ENCODE measurements at places on chromosomes 5 and 9.

DNA sequence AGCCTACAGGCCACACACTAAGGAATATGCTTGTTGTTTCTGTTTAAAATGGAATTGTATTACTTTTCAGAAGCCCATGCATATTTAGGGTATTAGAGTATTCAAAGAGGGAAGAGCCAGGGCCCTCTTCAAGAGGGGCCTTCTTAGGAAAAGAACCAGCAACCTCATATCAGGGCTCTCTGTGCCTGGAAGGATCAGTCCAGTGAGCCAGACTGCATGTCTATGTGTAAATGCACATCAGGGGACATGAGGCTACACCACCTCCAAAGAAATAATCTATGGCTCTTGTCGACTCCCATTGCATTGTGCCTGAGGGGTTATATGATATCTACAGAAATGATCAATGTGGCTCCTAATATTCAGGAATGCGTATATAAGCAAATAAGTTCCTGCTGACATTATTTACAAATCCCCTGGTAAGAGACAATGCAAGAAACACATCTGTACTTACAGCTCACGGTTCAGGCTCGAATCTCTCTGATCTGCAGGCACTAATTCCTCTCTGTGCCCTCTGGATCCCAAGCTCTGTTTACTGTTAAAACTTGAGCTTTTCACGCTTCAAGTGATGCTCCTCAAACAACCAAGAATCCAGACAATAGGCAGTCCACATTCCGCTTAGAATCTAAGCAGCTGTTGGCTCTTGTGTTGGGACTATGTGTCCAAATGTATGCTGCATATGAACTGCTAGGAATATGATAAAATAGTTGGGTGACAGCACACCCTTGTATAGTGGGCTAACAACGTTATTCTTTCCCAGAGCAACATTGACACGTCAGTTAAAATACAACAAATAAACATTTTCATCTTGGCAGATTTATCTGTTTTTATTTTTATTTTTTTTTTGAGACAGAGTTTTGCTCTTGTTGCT lies 150.2 kb upstream of the KLF9 start:
- peak; percentile 66 for DNase-seq

DNA sequence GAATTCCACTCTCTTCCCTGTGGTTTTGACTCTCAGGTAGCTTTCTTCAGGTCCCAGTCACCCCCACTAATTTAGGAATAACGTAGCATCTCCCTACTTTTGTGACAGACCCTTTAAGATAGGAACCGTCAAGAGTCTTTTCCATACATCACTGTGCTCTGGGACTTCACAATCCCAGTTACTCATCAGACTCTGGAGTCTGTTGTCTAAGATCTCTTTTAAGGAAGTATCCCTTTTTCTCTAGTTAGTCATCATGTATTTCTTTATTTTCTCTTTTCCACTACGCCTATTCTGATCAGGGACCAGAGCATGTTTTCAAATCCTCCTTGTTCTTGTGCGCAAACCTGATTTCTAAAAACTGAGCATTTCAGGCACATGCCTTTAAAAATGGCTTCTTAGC lies 143.0 kb downstream of the GOLPH3 start:
- no peak for DNase-seq

DNA sequence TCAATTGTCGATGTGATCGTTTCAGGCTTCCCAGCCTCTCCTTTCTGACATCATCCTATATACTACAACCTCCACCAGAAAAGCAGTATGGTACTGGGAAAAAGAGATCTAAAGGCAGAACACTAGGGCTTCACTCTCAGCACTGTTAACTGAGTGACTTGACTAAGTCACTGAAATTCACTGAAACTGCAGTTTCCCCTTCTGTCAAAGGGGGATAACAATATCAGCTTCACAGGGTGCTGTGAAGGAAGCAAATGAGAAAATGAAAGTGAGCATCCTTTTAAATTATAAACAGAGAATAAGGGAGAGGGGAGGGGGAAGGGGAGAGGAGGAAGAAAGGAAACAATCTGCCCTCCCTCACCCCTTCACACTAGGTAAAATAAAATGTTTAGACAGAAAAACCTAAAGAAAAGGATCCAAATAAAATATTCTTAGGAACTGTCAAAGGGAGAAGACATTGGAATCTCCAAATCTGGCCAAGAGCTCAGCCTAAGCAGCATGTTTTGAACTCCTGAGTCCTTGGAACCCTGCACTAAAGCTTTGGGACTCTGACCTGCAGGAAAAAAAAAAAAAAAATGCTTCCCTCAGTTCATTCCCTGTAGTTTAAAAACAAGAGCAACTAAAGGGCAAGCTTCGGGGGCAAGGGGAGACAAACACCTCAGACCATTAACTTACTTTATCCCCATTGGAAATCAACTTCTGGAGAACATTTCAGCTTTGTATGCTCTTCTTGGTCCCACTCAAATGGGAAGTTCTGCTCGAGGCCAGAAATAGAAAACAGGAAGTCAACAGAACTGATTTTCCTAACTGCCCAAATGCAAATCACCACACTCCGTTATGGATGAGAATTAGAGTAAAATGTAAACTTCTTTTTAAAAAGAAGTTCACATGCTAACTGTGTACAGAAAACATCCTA lies 178.3 kb downstream of the DEPDC1B start:
- no peak for DNase-seq

GRCh38 chr9:8534828-8535227 lies 735.2 kb upstream of the DMAC1 start:
- DNase-seq, result no peak

DNA sequence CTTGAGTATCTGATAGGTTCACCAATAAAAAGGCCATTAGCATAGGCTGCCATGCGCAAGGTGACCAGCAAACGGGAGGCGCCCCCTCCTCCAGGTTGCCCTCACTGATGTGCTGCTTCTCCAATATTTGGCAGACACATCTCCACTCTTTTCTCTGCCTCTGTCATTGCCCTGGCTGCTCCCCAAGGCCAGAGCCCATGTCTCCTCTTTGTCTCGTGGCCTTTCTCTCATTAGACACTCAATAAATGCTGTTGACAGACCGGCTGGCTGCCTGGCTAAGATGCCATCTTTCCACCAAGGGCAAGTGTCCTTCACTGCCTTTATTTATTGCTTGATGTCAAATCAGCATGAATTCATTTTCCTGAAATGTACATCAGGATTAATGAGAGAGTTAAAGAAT lies 404.0 kb upstream of the KIF2A start:
- no peak for DNase-seq

GRCh38 chr5:54900984-54901725 lies 84.2 kb downstream of the ESM1 start:
- no peak for DNase-seq

- DNase-seq, result no peak
These were observed 51.3 kb upstream of the PITX1 start for GRCh38 chr5:135085133-135085935.

DNA sequence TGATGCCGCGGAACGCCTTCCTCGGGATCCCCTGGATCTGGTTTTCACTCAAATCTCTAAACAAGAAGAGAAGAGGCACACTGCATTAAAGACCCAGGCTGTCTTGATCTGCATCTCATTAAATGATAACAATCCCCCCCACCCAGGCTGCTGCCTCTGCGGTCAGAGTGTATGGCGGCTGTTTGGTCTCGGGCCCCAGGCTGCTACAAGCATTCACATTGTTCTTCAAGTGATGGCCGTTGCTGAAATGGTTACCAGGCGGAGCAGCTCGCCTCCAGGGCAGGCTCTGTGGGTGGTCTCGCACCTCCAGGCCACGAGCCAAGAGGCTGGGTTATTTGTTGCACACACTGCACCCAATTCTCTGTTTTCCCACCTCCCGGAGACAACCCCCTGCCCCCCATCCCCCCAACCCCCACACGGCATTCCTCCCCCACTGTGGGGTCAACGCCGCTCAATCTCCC lies 304.1 kb upstream of the PANK3 start:
- DNase-seq, result no peak

GRCh38 chr5:154783774-154784460 lies 28.7 kb downstream of the LARP1 start:
- DNase-seq, result no peak

DNA sequence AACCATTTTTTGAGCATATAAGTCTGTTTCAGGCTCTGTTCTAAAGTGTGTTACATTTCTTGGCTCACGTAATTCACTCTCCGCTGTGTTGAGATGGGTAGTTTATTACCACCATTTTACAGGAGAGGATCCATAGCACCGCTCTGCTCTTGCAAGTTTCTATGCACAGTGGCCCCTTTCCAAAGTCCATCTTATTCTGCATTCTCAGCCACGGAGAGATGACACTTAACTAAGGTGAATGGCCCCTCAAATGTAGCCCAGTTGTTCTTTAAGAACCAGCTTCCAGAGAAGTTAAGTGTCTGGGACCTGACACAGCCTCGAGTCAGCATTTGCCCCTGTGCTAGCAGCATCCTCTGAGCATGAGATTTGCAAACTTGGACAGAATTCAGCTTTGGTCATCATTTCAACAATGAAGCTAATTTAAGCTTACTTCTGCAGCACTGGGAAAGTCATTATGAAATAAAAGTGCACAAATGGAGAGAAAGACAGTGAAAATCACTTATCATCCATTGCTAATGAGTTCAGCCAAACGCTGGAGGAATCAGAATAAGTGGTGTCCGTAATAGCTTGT lies 61.9 kb downstream of the FAM78A start:
- no peak for DNase-seq

DNA sequence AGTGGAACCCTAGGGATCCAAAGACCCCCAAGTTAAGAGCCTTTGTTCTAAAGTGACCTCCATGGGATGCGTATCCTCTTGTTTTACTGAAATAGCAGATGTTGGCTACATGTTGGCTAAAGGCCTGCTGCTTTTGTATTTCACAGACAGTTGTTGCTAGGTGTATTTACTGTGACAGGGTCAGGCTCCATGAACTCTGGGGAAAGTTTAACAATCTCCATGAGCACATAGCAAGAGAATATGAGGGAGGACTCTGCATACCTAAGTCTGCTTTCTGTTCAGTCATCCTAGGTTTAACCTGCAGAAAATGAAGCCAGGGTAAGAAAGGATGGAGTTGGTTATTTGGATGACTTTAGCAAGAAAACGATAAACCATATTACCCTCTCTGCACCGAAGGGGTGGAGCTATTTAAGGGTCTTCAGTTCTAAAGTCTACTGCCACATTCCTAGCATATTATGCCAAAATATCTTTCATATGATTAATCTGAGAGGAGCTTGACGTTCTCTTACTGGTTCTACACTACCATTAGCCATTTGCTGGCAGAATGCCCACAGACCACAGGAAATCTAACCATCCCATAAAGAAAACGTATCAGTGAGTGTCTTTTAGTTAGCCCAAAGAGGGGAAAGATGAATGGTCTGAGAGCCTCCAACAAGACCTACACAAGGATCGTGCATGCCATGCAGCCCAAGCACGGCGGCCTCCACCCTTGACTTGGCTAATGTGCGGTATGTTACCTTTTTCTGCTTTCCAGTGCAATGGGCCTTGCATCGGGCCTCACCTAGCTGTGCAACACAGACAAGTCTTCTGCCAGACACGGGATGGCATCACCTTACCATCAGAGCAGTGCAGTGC lies 127.8 kb downstream of the SAXO1 start:
- DNase-seq, result no peak

DNA sequence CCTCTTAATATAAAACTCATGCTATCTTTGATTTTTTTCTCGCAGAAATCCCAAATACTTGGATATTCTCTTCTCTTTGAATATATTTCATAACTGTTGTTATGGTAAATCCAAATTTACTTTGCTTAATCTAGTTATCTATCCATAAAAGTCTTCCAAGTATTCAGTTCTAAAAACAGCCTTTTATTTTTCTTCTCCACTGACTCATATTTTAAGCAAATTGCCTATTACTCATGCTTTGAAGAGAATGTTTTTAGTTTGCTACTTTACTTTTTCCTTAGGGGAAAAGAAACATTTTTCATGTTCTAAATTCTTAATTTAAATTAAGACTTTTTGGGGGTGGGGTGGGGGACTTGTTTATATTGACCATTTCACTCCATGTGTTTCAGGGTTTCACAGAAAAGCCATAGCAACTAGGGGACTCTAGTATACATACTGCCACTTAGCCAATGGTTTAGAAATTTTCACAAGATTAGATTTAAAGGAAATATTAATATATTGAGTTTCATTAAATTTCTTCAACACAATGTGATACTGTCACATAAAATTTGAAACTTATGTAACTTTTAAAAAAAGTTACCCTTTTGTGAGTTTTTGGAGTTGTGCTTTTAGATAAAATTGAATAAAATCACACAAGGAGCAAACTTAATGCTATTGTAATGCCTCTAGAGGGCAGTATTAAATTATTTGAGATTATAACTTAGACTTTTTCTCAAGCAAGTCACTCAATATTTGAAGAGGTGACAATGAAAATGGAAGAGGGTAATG lies 545.8 kb upstream of the ARRDC3 start:
- DNase-seq, result peak; percentile 14

- DNase-seq, result no peak
These were observed 199.9 kb downstream of the PIK3R1 start for GRCh38 chr5:68415177-68416085.

GRCh38 chr5:112762113-112762810 lies 24.6 kb downstream of the APC start:
- DNase-seq, result no peak

GRCh38 chr5:75006865-75007822 lies 45.2 kb downstream of the GCNT4 start:
- no peak for DNase-seq

GRCh38 chr9:100557053-100557452 lies 20.8 kb upstream of the CAVIN4 start:
- no peak for DNase-seq

DNA sequence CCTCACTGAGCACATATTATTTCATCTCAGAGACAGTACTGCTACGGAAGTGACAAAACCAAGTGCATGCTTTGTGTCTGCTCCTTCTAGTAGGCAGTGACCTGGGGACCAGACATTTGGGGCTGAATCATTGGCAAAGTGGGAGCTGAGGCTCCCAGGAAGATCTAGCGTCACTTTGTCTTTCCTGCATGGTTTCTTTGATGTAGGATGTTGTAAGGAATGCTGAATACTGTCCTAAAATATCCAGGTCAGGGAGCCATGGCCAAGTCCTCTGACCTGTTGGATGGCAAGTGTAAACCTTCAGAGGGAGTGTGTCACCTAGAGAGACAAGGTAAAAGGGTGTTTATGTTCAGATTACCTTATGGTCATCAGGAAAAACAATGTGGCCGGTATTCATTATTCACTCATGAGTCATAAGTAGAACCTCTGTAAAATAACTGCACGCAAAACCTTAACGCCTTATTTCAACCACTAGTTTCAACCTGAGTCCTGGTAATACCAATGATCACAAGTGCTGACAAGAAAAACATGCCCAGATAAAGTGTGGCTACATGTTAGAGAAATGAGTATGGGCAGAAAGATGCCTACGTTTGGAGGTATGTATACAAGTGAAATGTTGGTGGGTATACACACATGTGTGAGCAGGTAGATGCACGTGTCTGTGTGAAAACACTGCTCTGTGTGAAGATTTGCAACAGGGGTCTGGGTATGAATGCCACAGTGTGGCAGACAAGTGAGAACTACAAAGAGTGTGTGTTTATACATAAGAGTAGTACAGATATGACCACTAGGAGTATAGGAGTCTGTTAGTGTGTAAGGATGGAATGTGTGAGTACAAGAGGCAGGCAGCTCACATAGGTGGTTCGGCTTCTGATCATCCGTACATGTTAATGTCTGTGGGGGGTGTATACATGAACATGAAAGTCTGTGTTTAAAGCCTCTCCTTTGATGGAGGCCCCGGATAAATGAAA lies 263.9 kb downstream of the SPOCK1 start:
- no peak for DNase-seq
